Stimulated activated CD8-positive, alpha-beta memory T cell treated with anti-CD3 and anti-CD28 coated beads, Interleukin-7, amount 100 ng/mL, for 24 hours (primary cell): ENCODE measurements at places on chromosomes 6 and 20.

DNA sequence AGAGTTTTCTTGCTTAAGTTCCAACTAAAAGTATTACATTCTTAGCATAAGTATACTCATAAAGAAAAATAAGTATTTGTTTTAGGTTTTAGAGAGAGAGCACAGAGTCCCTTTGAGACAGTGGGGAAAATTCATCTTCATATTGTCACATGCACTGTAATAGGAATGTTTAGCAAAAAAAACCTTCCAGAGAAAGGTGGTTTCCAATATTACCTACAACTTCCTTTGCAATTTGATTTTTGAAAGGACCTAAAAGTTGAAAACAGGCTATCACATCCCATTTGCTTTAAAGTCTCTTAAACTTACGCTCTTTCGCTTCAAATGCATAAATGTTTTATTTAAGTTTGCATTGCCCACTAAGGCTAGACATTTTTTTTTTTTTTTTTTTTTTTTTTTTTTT lies 86.4 kb downstream of the OPRM1 start:
- no peak for DNase-seq

DNA sequence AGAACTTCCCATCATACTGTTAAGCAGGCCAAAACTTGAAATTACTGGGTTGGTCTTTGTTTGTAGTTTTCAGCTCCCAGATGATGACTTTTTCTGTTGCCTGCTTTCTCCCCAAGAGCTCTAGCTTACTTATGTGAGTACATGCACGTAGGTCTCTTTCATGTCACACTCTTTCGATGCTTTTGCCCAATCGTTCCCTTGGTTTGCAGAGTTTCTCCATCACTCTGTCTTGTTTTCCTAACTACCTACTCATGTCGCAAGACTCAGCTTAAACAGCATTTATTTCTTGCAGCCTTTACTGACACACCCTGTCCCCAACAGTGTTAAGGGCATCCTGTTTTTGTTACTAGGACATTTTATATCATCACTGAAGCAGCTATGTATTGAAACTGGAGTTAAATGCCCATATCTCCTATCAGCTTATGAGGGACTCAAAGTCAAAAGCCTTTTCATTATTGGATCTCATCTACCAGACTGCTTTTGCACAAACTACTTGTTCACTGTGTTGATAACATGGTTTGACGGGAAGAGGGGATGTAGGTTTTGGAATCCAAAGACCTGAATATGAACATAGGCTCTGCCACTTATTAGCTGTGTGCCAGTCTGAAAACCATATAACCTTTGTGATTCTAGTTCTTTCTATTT lies 2.9 kb downstream of the ARG1 start:
- no peak for DNase-seq

DNA sequence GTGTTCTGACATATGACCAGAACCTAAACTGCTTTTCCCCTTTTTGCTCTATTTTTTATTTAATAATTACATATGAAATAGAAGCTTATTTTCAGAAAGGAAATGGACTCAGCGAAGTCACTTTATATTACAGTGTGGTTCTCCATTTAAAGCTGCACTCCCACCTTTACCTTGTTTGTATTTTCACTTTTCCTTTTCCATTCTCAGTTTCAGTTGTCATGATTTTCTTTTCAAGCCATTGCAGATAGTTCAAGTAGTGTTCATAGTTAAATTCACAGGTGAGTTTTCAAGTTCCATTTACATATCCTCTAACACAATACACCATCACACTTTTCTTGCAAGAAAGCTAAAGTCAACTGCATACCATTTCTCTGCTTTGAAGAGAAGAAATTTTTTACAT lies 400.2 kb downstream of the HACE1 start:
- no peak for DNase-seq

DNA sequence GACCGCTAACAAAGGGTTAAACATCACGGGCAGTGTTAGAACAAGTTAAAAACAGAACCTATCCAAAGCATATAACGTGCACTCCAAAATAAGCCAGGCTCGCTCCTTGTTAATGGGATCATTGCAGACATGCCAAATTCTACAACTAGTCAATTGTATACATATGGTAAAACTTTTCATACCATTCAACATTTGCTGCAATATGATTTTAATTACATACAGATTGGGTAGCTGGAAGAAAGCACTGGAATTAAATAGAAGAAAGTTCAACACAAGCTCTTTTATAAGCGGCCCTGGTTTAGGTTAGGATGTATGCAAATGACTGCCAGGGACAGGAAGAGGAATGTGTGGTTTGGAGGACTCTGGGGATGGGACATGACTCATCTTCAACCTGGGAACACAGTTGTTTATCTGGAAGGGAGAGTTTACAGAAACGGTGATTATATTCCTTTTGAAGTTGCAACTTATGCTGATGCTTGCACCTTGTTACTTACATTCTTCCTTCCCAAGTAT lies 62.5 kb upstream of the TIAM2 start:
- DNase-seq, result no peak
